NCI-H1417 treated with DMSO at 0.1 percent for 48 hours (cell line): ENCODE measurements at places on chromosomes 2 and 18.

DNA sequence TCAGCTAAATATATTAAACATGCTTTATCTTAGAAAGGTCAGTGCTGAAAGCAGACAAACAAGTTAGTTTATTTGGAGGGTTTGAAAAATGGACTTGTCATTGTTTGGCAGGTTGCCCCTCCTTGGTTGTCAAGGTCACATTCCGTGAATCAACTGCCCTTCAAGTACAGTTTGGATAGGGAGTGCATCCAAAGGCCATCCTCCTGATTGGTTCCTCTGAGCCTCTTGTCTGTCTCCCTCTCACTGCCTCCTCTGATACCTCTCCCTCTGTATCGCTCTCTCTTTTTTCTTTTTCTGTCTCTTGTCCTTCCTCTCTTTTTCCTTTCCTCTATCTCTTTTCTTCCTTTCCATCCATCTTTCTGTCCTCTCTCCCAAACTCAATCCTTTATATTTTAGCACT, 5.4 kb downstream of the ITGAV start:
- no peak for DNase-seq

GRCh38 chr2:223635080-223635479, 32.9 kb upstream of the SCG2 start:
- no peak for DNase-seq

- no peak for DNase-seq
Observed at GRCh38 chr2:161407597-161407996, 8.5 kb upstream of the TBR1 start.

DNA sequence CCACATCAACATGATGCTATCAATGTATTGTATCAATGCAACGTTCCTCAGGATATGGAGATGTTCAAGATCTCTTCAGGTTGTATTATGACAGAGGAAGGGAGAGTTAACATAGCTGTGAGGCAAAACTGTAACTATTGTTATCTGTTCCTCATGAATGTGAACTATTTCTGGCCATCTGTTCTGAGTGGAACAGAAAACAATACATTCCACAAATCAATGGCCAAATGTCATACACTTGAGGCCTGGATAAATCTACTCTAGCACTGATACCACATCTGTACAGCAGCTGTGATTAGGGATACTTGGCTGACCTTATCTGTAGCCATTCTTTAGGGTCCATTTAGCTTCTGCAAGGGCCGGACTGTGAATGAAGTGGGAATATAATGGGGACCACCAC, 447.9 kb downstream of the IRS1 start:
- DNase-seq = no peak

- no peak for DNase-seq
Observed at GRCh38 chr18:59607078-59607379, 90.2 kb downstream of the CCBE1 start.

DNA sequence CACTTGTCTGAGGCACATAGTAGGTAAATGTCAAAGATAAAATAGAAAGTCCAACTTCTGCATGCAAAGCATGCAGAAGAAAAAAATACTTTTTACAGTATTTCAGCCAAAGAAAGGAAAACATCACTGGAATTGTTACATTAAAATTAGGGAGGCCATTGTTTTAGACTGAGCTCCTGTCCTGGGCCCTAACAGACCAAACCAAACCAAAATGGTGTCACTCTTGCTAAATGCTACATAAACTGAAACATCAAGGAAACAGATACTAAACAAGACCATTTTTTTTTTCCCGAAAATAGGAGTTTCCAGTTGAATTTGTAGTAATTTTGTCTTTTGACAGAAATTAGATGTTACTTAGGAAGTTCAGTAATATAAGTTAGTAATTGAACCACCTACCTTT, 508.8 kb downstream of the DSC3 start:
- DNase-seq = no peak

DNA sequence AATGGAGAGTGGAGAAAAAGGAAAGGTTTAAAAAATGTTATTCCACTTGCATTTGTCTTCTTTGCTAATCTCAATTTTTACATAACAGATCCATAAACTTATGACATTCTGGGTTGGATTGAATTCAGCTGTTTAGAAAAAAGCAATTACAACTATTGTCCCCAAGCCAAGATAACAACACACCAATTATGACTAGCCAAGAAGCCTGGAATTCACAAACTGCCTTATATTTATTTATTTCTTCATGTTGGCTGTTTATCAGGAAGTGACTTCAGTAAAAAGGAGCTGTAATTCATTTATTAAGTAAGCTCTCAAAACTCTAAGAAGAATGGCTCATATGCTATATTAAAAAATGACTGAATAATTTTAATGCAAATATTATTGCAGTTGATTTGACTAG, 137.4 kb downstream of the CALCRL start:
- DNase-seq = no peak

GRCh38 chr2:187541086-187542085, 12.8 kb downstream of the TFPI start:
- DNase-seq = no peak

- DNase-seq = no peak
Observed at GRCh38 chr2:159155320-159155719, 131.2 kb downstream of the WDSUB1 start.

DNA sequence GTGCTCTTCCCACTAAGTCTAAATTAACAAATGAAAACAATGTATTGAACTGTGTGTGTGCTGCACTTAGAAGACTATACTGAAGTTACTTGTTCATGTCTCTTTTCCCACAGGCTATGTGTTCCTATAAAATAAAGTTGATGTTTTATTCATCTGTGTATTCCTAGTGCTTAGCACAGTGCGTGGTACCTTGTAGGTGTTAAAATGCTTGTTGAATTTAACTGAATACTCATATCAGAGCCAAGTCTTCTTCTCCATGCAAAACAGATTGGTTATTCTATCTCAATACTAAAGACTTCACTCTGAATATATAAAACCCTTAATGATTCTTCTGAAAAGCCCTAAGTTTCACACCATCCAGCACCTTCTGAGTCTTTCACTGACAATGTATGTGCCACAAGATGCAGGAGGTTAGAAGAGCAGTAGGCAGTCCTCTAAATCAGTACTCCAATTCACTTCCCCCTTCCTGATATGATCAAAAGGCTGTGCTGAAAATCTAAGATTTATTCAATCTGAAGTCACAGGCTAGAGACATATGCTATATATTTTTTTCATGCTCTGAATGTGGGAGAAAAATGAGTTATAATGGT, 231.7 kb upstream of the CCDC150 start:
- no peak for DNase-seq

- peak; percentile 22 for DNase-seq
Observed at GRCh38 chr2:155372969-155373368, 674.5 kb downstream of the KCNJ3 start.

- peak; percentile 14 for DNase-seq
Observed at GRCh38 chr18:65753520-65753919, 2.7 kb downstream of the CDH7 start.

DNA sequence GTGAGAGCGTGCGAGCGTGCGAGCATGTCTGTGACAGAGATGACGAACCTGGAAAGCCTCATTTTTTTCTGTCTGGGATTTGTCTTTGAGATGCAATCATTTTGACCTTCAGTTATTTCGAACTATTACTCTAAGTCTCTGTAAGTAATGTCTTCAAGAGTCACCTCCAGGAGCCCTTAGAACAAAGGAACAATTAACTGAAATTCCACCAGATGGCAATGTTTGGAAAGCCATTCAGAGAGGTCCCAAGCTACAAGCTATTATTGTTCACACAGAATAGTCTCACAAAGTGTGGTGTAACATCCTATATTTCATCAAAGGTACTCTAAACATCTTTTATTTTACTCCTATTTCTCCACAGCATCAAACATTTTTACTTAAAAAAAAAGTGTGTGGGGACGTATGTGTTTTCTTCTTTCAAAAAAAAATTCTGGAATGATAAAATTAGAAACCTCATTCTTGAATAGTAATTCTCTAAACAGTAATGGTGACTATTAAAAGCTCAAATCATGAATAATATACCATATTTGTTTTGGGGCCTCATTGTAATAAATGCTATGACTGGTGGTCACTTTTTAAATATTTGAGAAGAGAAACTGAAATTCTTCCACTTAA, 35.1 kb upstream of the MAPRE2 start:
- peak; percentile 46 for DNase-seq

- peak; percentile 82 for DNase-seq
Observed at GRCh38 chr18:48138660-48139430, 208.4 kb upstream of the SMAD2 start.

GRCh38 chr2:88230911-88231310, 60.8 kb downstream of the THNSL2 start:
- no peak for DNase-seq

GRCh38 chr2:126881591-126881990, 17.1 kb upstream of the TEX51 start:
- DNase-seq = no peak

GRCh38 chr18:43661570-43661969, 384.3 kb upstream of the SYT4 start:
- no peak for DNase-seq

- no peak for DNase-seq
Observed at GRCh38 chr2:236180831-236181453, 12.8 kb upstream of the GBX2 start.

DNA sequence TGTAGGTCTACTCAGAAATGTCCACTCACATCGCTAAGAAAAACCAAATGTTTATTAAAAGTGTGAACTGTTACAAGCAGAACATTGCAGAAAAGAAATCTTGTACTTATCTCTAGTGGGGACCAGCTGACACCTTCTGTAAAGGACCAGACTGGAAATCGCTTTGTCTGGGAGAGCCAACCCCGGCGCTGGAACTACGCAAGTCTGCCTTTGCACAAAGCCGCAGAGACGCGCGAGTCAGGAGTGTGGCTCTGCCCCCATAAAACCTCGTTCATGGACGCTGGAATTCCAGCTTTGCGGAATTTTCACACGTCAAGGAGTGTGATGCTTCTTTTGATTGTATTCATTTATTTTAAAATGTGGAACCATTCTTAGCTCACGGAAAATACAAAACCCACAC, 141.9 kb upstream of the SALL3 start:
- DNase-seq = no peak

GRCh38 chr18:3649633-3650426, 199.9 kb downstream of the TGIF1 start:
- no peak for DNase-seq

DNA sequence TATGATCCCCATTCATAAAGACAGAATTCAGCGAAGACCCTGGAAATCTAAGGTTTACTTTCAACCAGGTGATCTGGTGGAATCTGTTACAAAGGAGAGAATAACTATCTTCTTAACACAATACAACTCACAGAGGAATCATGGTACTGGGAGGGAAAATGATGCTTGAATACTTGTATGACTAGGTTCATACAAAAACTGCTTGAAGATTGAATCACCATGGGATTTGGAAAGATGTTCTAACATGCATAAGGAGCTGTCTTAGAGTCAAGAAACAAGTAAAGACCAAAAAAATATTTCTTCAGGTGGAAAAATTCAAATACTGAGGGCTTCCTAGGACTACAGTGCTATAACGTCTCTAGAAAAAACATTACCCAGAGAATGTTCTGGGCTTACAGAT, 32.2 kb downstream of the COL5A2 start:
- no peak for DNase-seq

GRCh38 chr2:175002547-175003274, 2.5 kb downstream of the CHN1 start:
- no peak for DNase-seq

DNA sequence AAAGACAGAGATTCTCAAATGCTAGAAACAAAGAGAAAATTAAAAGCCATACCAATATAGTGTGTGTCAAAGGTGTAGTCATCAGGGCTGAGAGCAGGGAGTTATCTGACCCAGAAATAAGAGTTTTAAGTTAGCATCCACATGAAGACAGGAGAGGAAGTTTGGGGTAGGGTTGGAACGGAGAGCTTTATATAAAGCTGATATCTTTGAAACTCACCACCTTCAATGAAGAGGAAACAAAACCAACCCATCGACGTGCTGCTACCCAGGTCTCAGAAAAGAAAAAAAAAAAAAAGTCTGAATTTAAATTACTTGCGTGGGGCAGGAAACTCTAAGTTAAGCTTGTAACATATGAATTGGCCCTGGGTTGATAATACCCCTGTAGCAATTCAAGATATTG, 42.4 kb downstream of the ARL4C start:
- no peak for DNase-seq

GRCh38 chr18:25016666-25017065, 335.3 kb downstream of the ZNF521 start:
- DNase-seq = no peak

DNA sequence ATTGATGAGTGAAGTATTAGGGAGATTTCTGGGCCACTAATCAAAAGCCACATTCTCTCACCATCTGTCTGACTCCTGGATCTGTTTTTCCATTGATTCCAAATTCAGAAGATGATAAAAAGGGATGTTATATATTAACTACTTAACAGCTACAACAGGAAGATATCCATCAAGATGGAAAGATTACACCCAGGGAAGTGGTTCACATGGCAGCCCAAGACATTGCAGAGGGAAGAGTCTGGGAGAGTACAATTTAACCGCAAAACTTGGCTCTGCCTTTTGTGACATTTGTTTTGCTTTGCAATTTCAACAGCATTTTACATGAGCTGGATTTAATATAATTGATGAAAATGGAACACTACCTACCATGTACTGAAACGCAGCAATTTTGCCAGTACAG, 22.5 kb upstream of the TCF4 start:
- no peak for DNase-seq

DNA sequence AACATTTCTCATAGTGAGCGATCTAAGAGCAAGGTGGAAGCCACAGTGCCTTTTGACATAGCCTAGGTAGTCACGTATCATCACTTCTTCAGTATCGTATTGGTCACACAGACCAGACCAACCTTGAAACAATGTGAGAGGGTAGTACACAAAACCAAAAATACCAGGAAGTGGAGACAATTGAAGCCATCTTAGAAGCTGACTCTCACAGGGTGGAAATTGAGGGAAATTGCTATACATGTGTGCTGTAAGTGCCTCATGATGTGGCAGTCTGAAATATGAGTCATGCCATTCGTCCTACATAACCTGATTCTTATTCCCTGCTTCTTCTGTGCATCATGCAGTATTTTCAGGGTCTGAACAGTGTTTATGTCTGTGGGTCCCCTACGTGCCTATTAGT, 62.3 kb upstream of the STON1 start:
- DNase-seq = no peak

GRCh38 chr2:104871649-104871971, 17.7 kb downstream of the POU3F3 start:
- DNase-seq = no peak

GRCh38 chr2:27996156-27996922, 105.8 kb downstream of the BABAM2 start:
- DNase-seq = no peak
